ENCODE measurements at places on chromosomes 2 and 18.
A peak's percentile ranks its signal among the peaks of the same experiment; 100 is the strongest.

GRCh38 chr18:49161627-49162026 lies 210.9 kb upstream of the SMAD7 start:
- peak; percentile 39 for DNase-seq

DNA sequence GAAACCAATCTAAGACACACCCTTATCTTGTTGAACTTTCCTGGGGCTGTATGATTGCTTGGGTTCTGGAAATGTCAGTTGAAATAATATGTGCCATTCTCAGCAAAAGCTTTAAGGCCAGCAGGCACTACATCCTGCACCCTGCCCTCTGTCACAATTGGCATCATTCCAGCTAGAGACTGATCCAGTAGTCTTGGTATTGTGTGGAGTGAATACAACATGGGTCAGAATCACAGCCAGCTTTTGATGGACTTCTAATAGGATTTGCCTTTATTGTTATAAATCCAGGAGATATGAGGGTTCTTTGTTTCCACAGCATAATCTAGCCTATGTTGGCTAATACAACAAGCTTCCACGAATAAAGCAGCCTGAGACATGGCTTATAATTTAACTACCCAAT lies 617.0 kb upstream of the CDH2 start:
- DNase-seq = no peak

GRCh38 chr2:147031897-147032296 lies 812.9 kb upstream of the ACVR2A start:
- no peak for DNase-seq

DNA sequence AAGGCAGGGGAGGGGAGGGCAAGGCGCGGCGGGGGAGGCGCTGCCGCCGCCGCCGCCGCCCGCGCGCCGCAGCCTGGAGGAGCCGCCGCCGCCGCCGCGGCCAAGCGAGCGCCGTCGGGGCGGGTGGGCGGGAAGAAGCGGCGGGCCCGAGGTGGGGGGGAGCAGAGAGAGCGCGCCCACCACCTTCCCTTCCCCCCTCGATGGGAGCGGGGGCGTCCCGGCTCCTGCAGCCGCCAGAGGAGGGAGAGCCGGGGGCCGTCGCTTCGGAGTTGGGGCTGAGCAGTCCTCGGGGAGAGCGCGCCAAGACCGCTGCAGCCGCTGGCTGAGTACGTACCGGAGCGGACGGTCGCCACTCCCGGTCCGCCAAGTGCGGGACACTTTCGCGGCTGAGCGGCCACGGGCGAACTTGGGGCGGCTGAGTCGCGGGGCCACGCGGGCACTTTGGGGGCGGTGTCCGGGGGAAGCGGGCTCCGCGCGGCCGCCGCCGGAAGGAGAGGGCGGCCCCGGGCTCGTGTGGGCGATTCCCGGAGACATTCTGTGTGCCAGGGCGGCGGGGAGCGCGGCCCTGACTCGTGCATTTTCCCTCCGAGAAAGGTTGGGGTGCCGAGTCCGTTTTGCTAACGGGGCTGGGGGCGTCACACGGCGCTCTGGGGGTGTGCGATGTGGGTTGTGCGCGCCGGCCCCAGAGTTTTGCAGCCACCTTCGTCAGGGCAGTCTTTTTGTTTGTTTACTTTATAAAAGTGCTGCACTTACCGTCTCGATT lies at the start of gene NAB1:
TSS of gene NAB1 (plus strand) at position 49 of the 763 bp plus-strand sequence. CDS start 10,094 bp downstream, outside the sequence.
- no peak for DNase-seq

DNA sequence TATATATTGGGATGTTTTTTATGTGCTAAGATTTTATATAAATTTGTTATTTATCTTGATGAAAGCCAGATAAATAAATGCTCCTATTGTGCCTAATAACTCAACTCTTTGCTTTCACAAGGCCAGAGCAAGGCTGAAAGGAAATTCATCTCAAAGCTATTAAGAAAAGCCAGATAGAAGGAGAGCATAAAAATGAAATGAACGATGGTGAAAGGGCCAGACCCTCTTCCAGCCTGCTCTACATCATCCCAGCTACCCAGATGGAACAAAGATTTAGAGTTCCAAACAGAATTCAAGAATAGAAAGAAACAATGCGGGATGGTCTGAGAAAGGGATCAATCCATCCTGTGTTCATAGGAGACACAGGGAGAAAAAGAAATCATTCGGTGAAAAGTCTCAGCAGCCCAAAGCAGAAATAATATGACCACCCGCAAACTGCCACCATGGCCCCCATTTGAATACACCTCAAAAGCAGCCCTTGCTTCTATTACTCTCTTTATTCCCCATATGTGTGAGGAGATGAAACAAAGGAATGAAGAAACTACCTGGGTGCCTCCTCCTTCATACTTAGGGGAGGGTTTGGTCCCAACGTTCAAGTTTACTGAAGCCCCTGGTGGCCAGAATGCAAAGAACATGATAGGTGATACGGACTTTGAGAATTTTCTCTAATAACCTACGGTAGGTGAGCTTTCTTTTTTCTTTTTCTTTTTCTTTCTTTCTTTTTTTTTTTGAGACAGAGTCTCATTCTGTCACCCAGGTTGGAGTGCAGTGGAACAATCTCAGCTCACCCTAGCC lies 110.1 kb upstream of the FBXO11 start:
- DNase-seq = no peak

GRCh38 chr2:84925336-84925723 lies 19.9 kb downstream of the TMSB10 start:
- DNase-seq = no peak

DNA sequence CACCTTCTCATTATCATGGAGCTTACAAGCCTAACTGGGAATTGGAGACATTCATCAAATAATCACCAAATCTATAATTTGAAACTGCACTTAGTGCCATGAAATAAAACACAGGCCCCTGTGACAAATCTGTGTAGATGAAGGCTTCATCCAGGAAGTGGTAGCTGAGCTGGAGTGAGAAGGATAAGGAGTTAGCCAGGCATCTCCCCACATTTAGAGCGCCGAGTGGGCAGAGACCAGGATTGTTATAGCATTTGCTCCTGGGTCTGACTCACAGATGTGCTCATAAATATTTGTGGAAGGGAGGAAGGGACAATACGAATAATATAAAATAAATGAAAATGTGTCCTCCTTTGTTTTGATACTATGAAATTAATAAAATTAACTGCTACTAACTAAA lies 2.5 kb upstream of the MAT2A start:
- DNase-seq = peak; percentile 54
